ENCODE measurements at places on chromosomes 4 and X.

- DNase-seq, result no peak
Measured at GRCh38 chrX:153735274-153735673, 10.6 kb downstream of the ABCD1 start.

GRCh38 chr4:140304346-140304745 lies 69.1 kb upstream of the SCOC start:
- no peak for DNase-seq

DNA sequence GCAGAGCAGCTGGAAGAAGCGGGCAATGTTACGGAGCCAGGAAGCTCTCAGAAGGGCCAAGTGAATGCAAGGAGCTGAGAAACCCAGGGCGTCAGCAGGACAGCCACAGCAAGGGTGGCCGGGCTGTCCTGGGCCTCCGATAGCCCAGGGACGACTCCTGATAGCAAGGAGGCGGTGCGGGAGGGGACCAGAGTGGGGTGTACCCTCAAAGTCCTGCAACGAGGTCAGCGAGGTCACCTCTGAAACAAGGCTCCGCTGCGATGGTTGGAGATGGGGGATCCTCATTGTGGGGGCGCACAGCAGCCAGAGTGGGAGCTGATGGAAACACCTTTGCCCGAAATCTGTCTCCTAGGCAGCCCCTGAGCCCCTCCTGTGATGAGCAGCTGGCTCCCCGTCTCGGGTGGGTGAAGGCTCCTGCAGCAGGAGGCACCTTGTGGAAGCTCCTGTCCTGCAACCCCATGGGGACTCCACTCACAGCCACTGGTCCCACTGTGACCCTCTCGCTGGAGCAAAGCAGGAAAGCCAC lies 4.3 kb upstream of the CCNQ start:
- DNase-seq, result no peak

GRCh38 chrX:17027931-17028330 lies 81.5 kb downstream of the REPS2 start:
- DNase-seq, result no peak

- DNase-seq, result no peak
Measured at GRCh38 chrX:37785569-37785968, 5.7 kb downstream of the CYBB start.

GRCh38 chr4:150038335-150039076 lies 39.7 kb upstream of the DCLK2 start:
- no peak for DNase-seq

- DNase-seq, result no peak
Measured at GRCh38 chr4:83852085-83852451, 316.2 kb downstream of the GPAT3 start.

DNA sequence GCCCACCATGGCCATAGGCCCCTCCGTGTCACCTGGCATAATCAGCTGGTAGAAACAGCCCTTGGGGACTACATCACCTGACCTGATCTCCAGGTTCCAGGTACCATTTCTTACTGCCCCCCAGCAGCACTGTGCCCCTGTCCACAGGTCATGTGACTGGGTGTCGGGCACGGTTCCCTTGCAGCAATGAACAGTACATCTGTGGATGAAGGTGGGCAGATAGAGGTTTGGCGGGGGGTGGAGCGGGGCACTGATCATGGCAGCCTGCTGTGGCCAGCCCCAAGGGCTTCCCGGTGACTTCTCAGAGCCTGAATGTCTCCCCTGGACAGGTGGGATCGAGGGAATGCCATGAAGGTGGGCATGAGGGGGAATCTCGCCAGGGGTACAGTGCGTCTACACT lies 37.8 kb downstream of the TRMT44 start:
- no peak for DNase-seq

All from stimulated activated CD4-positive, alpha-beta T cell treated with anti-CD3 and anti-CD28 coated beads, Interleukin-4, amount 100 ng/mL, for 4 hours (primary cell).